ENCODE measurements at places on chromosomes 2 and 18.

DNA sequence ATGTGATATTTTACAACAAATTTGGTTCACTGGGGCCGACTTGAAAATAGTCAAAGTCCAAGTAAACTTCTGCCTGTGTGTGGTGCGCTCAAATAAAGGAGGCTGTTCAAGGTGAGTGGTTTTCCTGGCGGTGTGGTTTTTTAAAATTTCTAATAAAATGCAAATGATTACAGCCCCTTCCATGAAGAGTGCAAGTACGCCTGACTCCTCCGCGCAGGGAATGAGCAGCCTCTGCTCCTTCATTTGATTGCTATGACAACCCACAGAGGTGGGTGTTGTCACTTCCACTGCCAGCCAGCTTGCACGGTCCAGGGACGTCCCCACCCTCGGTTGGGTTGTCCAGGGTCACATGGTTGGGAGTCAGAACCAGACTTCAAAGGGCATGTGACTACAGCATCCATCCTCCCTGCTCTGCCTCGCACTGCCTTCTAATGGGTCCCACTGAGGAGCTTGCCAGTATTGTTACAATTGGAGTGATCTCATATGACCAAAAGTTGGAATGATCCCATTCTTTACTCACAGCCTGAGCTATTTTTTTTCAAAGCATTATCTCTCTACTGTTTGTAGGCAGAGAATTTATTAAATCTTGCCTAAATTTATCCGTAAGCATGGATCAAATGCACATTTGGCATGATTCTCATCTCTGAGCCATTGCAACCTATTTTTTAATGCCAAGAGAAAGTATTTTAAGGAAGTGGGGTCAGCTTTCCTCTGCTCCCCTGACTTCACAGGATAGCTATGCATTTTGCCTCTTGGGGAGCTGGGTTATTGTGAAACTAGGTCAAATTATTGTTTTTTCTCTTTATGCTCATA, 121.3 kb downstream of the AGAP1 start:
- no peak for DNase-seq

DNA sequence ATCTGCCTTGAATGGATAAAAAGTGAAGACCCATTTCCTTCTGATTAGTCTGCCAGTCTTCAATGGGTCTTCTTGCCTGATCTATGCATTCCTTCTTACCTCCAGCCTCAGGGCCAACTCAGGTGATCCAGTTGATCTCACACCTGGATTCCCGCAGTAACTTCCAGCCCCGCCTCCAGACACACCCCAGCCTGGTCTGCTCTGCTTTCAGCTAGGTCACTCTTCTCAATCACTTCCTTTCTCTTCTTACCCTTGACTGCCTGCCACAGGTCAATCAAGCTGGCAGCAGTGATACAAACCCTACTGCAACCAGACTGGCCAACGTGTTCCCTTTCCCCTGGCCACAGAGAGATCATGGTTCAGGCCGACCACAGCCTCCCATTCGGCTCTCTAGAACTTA, 263.6 kb downstream of the ZNF516 start:
- no peak for DNase-seq

DNA sequence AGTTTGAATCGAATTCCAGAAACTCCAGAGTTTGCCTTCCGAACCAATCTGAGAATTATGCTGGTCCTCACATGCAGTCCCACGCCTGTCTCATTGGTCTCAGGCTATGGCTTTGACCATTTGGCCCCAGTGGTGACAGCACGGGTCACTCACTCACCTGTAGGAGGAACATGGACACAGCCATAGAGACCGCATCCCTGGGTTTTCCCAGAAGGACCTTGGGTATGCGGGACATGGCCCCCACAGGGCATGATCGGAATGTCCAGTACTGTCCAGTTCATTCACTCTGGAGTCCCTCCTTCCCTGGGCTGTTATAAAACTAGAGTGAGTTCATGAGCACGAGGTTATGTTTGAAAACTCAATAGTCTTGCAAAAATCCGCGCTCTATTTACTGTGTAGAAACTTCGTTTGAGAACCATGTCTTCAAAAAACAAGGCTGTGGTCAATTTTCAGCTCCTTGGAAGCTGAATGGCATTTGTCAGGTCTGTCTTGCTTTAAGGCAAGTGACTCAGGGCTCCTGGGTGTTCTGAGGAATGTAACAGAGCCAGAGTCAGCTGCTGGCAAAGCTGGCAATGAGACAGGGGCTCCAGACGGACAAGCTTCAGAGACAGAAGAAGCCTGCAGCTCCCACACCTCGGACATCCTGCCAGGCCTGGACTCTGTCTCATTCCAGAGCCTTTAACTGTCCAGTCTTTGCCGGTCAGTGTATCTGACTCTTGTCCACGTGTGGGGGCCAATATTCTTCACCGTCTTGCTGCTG, 86.7 kb upstream of the TMEM18 start:
- no peak for DNase-seq

GRCh38 chr2:130842770-130843169, 6.1 kb downstream of the ARHGEF4 start:
- no peak for DNase-seq

DNA sequence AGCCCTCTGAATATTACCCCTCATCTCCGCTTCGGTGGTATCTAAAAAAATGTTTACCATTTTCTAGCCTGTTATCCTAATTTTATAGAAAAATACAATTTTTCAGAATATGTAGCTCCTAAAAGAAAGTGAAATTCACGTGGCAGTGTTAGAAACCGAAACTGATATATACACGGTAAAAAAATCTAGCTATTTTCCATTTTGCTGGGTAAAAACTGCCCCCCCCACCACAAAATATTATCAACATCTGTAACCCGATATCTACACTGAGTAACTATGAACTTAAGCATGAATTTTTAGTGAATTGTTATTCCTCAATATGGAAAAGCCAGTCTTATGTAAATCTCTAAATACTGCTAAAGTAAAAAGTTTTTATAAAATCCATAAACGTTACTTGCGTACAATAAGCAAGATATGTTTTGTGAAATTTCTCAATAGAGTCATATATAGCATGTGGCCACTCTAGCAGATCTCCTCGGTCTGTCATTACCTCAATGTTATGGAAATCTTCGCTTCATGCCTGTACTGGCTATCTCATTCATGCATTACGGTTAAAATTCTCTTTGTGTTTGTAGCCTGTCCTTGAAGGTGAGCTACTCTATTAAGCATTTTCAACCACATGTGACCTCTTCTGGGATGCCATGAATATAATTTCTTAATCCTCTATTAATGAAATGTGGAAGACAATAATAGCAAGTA, 524.2 kb downstream of the TRIB2 start:
- DNase-seq: no peak

DNA sequence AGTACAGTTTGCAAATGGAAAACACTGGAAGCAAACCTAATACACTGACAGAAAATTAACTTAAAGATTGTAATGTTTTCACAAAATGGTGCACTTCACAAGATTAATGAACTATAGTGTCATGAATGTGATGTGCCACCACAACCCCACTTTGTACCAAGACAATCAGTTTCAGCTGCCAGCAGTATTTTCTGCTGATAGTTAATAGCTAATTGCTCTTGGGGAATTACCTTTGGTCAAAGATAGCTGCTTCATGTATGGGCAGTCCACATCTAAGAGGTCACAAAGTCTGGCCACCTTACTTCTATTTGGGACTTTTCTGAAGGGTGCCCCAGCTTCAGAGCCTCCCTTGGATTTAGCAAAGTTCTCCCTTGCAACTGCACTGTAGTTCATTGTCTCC, 254.0 kb downstream of the CALCRL start:
- no peak for DNase-seq

DNA sequence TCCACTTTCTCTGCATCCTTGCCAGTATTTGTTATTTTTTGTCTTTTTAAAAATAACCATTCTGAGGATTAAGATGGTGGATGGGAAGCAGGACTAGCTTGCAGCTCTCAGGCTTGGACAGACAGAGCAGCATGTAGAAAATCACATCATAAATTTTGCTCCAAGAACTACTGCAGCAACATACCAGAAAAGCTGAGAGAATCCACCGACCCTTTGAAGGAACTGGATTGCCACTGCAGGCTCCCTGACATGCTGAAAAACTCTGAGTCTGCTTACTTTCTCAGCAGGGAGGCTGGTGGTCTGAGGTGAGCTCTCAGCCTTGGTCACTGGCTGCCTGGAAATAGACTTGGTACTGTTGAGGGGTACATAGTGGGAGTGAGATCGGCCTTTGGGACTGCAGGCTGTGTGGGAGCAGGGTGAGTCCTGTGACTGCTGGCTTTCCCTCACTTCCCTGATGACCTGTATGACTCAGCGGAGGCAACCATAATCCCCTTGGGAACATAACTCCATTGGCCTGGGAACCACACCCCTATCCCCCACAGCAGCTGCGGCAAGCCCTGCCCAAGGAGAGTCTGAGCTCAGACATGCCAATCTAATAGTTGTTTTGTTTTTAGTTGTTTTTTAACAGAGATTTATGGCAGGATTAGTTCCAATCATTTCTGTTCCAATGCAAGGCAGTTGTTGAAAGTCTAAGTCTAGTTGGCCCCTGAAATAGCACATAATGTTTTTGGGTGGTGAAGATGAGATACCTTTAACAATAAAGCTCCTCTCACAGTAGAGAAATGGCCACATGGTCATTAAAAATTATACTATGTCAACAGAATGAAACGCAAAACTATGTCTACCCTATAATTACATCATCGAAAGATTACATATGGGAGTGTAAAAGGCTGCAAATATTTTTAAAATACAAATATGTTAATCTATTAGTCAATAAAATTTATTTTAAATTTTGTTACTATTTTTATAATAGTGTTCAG, 414.2 kb upstream of the CHAC2 start:
- DNase-seq: peak; percentile 58

- no peak for DNase-seq
These were observed 167.0 kb downstream of the AFF3 start for GRCh38 chr2:99975386-99975785.

DNA sequence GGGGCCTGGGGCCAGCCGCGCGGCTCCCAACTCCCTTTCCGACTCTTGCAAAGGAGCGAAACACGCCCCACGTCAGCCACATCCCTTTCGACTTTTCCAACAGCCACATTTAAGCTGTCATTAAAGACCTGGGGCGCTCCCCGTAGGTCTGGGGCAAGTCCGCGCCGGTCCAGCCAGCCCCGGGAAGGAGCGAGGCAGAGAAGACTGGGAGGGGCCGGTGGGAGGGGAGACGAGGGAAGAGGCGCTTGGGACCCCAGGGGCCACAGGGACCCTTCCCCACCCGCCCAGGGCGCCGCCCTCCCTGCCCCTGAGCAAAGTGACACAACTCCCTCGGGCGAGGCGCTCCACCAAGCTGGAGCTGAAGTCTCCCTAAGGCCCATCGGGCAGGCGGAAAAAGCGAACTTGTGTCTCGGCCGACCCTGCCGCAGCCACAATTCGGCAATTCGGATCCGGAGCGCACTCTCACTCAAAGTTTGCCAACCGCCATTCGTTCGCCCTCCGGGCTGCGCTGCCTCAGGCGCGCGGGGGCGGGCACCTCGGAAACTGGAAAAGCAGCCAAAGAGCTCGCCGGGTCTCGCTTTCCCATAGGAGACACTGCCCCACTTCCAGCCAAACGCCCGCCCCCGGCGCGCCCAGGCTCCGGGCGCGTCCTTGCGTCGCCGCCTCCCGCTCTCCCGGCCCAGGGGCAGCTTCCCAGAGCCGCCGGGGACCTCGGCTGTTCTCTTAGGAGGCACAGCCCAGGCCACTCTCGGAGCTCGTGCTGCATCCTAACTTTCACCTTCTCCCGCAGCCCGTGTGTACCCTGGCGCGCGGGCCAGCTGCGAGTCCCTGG, 1.1 kb upstream of the KCTD1 start:
- peak; percentile 54 for DNase-seq

GRCh38 chr2:133200684-133201421, 367.4 kb downstream of the NCKAP5 start:
- no peak for DNase-seq

DNA sequence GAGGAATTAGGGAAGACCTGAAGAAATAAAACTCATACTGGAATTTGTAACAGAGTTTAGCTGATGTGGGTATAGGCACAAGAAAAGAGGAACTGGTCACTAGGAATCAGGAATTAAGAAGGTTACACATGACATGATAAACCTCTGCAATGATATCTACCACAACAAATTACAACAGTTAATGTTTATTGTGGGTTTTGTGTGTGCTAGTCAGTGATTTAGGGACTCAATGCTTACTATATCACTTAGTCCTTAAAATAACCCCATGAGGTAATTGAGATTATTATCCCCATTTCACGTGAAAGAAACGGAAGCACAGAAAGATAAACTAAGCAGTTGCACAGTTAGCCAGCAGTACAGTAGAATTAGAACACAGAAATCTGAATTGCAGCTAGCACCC, 415.8 kb upstream of the ZEB2 start:
- no peak for DNase-seq

- no peak for DNase-seq
These were observed 363.7 kb upstream of the CHAC2 start for GRCh38 chr2:53403792-53404413.

DNA sequence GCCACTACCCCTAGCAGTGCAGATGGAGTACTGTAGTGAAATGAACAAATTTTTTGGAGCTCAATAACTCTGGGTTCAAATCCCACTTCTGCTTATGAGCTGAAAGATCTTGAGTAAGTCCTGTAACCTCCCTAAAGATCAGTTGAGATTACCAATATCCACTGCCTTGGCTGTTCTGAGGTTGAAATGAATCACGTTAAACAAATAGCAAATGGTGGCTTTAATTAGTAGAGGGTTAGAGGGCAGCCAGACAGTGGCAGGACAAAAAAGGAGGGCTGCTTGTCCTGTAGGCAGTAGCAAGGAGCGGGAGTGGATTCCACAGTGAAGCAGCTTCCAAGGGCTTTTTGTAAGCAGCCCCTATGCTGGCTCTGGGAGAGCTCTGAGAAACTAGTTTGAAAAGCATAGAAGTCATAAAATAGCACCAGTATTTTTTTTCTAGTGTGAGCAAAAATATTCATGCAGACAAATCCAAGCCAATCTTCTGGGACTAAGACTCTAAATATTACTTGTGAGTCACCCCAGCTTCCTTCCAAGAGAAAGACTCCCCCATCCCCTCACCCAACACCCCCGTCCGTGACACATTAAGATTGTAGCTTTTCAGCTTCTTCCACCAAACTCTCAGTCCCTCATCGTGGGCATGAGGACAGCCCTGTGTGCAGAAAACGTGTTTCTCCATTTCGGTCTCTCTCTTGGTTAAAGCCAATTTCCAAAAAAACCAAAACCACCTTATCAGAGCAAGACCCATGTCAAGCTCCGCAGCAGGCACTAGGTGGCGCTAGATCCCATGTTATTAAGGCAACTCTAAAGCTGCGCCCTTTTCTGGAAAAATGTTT, 123.5 kb upstream of the LGALSL start:
- peak; percentile 85 for DNase-seq

GRCh38 chr18:56789004-56789888, 138.1 kb downstream of the WDR7 start:
- DNase-seq: no peak
